ENCODE measurements at places on chromosomes 3 and 15. TPM values are rescaled to one million over a fixed set of nuclear protein-coding genes. Genes with fewer than 3 reads are reported as not detected.

DNA sequence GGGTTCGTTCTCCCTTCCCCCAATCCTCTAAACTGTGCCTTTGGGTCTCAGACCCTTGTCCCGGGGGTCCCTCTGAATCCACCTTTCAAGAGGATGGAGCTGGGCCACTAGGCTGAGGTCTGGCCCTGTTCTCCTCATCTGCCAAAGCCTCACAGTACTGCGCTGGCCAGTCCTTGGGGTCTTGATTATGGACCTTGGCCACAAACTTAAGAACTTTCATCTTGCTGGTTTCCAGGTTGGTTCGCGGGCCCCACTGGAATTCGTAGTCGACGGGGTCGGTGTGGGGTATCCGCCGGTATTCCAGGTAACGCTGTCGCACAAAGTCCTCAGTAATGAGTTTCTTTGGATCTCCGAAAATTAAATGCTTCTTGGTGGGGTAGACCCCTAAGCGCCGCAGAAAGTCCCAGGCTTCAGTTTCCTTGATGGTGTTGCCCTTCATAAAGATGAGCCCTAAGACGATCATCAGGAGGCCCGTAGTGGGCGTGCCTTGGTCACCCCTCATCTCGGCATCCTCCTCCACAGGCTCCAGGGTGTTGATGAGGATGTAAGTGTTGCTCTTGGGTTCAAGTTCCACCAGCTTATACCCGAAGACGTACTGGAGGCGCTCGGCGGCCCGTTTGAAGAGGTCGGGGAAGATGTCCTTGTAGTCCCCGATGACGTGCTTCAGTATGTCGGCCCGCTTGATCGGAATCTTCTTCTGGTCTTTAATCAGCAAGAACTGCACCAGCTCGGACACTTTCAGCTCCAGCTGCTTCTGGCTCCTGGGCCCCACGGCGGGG, 727 bp downstream of the NSMCE3 start:
- DNase-seq: no peak

- DNase-seq: no peak
These were observed 111.8 kb downstream of the CFAP20DC start for GRCh38 chr3:58938057-58938456.

TIGIT gene
- polyA plus RNA-seq: 0.15 TPM

SYNM gene
- 30.1 TPM for polyA plus RNA-seq

Data from spinal cord (tissue), 10 donors.